Effector CD8-positive, alpha-beta T cell (primary cell): ENCODE measurements at places on chromosomes 3 and 15.

GRCh38 chr3:113055961-113056360 lies 65.2 kb downstream of the GTPBP8 start:
- no peak for DNase-seq

GRCh38 chr15:80476036-80476435 lies 71.9 kb downstream of the ARNT2 start:
- DNase-seq, result no peak

DNA sequence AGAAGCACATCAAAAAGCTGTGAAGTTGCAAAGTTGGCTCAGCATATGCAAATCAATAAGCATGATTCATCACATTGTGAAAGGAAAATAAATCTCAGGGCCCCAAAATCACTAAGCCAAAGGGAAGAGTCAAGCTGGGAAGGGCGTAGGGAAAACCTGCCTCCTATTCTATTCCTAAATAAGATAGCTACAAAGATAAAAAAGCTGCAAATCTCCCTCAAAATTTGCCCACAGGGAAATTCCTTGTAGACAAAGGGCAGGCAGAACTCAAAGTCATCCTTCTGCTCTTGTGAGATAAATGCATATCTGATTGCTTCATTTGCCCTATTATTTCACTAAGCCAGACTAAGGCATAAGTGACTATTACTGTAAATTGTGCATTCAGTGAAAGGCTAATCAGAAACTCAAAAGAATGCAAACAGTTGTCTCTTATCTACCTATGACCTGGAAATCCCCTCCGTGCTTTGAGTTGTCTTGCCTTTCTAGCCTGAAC lies 30.5 kb upstream of the CCNL1 start:
- no peak for DNase-seq

GRCh38 chr3:127738192-127738840 lies 65.6 kb downstream of the ABTB1 start:
- no peak for DNase-seq

DNA sequence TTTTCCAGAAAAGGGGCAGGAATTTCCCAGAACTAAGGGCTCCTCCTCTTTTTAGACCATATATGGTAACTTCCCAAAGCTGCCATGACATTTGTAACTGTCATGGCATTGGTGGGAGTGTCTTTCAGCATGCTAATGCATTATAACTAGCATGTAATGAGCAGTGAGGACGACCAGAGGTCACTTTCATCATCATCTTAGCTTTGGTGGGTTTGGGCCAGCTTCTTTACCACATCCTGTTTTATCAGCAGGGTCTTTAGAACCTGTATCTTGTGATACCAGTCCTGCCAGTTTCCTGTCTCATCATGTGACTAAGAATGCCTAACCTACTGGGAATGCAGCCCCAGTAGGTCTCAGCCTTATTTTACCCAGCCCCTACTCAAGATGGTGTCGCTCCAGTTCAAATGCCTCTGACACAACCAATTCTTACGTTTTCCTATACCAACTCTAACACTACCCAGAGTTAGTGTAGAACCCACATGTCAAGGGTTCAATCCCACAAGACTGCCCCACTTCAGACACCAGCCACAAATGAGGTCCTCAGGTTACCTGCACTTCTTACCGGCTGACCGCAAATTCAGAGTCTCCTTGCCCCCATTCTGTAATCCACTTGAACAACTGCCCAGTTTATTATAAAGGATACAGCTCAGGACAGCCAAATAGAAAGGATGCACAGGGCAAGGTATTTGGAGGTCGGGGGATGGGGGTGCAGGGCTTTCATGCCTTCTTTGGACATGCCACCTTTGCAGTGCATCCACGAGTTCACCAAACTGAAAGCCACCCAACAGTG lies 17.7 kb downstream of the FOXB1 start:
- no peak for DNase-seq

DNA sequence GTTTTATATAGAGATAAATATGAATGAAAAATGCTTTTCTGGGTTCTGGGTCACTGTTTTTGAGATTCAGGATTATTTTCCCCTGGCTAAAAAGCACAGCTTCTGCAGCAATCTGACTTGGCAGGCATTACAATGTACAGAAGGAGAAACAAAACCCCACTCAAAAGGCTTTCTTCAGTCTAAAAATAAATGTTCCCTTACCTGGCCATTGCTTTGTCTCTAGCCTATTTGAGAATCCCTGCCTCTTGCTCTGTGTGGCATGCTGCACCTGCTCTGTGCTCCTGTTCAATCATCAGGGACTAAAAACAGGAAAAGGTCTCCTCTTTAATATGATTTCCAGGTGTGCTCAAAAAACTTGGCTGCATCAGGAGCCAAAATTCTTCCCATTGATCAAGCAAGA lies 187.4 kb upstream of the STAC start:
- no peak for DNase-seq

DNA sequence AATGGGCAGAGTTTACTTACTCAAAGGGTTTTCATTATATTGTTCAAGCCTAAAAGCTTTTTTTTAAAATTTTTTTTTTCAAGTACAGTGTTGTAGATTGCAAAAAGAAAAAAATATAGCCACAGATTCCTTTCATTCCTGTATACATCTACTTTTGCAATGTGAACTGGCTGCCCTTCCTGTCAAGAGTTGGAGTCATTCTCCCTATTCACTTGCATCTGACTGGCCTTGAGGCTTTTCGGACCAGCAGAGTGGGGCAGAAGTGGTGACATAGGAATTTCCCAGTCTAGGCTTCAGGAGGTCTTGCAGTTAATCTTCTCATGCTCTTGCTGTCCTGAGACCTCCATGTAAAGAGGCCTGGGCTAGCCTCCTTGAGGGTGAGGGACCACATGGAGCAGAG lies 218.3 kb upstream of the CFAP20DC start:
- DNase-seq, result no peak

- no peak for DNase-seq
Observed at GRCh38 chr15:87973501-87974215, 282.9 kb downstream of the NTRK3 start.

GRCh38 chr3:152834191-152834775 lies 648 bp upstream of the P2RY1 start:
- no peak for DNase-seq

DNA sequence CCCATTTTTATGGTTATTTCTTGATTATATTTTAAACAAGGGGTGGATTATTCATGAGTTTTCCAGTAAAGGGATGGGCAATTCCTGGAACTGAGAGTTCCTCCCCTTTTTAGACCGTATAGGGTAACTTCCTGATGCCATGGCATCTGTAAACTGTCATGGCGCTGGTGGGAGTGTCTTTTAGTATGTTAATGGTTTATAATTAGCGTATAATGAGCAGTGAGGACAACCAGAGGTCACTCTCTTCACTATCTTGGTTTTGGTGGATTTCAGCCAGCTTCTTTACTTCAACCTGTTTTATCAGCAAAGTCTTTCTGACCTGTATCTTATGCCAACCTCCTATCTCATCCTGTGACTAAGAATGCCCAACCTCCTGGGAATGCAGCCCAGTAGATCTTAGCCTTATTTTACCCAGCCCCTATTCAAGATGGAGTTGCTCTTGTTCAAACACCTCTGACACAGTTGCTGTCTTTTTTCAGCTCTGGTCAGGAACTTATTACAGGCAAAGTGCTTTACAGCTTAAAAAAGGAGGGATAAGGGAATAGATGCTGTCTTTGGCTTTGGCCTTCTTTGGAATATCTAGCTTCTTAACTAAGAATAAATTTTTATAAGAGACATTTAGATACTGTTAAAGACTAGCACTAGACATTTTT lies 257.8 kb downstream of the CNTN4 start:
- no peak for DNase-seq

DNA sequence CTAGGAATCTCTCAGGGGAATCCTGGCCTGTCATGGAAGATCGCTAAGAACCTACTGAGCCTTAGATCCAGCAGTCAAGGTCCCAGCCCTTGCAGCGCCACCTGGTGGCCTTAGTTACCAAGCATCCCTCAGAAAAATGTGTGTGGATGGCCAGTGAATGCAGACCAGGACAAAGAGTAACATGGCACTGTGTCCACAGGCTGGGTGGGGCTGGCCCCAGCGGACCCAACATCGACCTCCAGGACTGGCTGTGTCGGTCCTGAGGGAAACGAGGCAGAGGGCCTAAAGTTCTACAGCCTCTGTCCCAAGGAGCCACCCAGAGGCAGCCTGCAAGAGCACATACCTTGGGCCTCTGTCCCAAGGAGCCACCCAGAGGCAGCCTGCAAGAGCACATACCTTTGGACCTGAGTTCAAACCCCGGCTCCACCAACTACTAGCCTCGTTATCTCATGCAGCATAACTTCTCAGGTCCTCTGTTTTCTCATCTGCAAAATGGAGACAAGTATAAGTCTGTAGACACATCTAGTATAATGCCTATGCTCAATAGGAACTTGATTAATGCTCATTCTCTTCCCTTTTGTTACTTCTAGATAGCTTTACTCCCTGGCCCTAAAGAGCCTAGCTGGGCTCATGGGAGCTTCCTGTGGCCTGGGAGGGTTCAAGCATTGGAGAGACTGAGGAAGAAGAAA lies 57.5 kb upstream of the HERC1 start:
- DNase-seq, result peak; percentile 59
